ENCODE measurements at places on chromosomes 16 and 17. TPM values are rescaled to one million over a fixed set of nuclear protein-coding genes. Genes with fewer than 3 reads are reported as not detected.
A peak's percentile ranks its signal among the peaks of the same experiment; 100 is the strongest.

Gene GGT6
- not detected for total RNA-seq

DNA sequence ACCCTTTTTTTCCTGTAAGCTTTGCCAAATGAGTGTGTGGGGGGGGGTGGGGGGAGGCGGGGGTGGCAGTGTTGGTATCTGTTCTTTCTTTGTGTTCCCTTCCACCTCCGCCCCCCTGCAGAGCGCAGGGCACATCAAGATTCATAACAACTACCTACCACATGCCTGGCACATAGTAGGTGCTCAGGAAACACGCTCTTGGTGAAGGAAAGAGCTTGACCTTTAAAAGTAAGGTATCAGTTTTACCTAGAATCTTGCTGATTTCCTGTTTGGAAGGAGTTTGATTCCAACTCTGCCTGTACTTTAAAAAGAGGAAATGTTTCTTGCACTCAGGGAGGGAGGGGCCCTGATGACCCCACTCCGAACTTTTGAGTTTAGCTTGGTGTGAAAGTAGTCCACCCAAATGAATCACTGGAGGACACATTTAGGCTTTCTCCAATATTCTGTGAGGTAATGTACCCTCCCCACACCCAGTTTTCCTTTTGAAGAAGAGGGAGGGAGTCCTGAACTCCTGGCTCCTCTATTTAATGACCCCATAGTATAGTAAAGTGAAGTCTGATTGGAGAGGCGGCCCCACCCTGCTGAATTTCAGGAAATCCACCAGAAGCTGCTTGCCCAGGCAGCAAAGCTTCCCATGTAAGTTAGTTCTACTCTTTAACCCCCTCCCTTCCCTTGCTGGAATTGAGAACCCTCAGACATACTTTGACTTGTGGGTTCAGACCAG lies 560 bp upstream of the FAM20A start:
- no peaks in the 10 kb centered on the region for H3K36me3 ChIP-seq
- no peak overlapping the region for H3K27ac ChIP-seq
- H3K4me3 ChIP-seq: no peak overlapping the region

DNA sequence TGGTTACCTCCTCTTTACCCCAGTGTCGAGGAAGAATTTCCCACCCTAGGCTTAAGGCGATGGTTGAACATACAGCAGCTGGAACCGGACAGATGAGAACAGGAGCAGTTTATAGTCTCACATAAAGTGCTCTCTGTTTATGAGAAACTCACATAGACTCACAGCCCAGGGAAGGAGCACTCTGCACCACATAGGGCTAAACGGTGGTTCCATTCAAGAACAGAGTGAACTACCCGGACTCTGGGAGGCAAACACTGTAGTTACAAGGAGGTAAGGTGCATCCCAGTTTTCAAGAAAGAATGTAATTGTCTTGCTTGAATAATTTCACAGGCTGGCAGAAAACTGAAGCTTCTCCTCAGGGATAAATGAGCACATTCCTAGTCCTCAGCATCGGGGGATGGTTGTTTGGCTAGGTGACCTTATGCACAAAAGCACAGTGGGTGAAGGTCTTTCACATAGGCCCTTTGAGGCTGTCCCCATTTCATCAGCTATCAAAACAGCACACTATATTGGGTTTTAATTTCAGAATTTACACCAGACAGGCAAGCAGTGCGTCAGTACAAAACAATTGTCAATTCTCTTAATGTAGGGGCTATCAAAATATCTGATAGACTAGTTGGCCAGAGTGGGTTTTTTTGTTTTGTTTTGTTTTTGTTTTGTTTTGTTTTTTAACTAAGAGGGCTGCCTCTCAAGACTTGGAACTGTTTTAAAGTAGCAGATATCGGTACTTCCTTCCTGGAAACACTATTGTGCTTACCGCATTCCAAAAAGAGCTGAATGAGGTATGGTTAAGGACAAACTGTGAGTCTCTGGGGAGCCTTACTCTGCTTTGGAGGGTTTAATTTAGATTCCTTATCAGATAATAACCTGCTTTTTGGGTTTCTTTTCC lies 918.1 kb upstream of the CDH8 start:
- no peaks in the 10 kb centered on the region for H3K36me3 ChIP-seq
- no peak for DNase-seq
- H3K27me3 ChIP-seq: no peaks in the 10 kb centered on the region
- H3K4me1 ChIP-seq: no peaks in the 10 kb centered on the region
- no peak overlapping the region for H3K4me3 ChIP-seq
- H3K27ac ChIP-seq: no peak overlapping the region

GRCh38 chr17:51119415-51120356 lies 982 bp downstream of the SPAG9 start:
- DNase-seq: peak; percentile 45
- peaks cover 5% of the 10 kb centered on the region for H3K36me3 ChIP-seq
- H3K4me1 ChIP-seq: peaks cover 66% of the 10 kb centered on the region
- H3K27ac ChIP-seq: peak overlapping the region; percentile 97
- H3K4me3 ChIP-seq: peak overlapping the region; percentile 97
- H3K27me3 ChIP-seq: no peaks in the 10 kb centered on the region

DNA sequence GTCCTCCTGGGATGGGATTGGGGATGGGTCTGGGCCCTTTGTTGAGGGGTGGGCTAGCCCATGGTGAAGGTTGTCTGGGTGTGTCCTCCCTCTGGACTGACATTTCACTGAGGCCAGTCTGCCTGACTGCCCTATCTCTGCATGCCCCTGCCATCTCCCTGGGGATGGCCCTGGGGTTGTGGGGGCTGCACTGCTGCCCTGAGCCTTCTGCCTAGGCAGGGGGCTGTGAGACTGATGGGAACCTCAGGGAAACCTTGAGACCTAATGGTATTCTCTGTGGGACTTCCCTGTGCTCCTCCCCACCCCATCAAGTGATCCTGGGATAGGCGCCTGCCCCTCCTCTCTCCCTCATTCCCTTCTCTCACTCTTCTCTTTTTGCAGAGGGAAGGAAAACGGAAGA lies 19.9 kb downstream of the RAI1 start:
- H3K4me3 ChIP-seq: no peak overlapping the region
- H3K36me3 ChIP-seq: peaks cover 3% of the 10 kb centered on the region
- H3K27me3 ChIP-seq: no peaks in the 10 kb centered on the region
- no peak for DNase-seq
- H3K4me1 ChIP-seq: peaks cover 22% of the 10 kb centered on the region
- H3K27ac ChIP-seq: no peak overlapping the region
